Uterus (tissue), 4 donors: ENCODE measurements at places on chromosomes 6 and 20.

GRCh38 chr20:11891776-11892545, 25.7 kb upstream of the BTBD3 start:
- peak; percentile 43 for DNase-seq

GRCh38 chr6:21151119-21151518, 442.4 kb upstream of the SOX4 start:
- no peak for DNase-seq

DNA sequence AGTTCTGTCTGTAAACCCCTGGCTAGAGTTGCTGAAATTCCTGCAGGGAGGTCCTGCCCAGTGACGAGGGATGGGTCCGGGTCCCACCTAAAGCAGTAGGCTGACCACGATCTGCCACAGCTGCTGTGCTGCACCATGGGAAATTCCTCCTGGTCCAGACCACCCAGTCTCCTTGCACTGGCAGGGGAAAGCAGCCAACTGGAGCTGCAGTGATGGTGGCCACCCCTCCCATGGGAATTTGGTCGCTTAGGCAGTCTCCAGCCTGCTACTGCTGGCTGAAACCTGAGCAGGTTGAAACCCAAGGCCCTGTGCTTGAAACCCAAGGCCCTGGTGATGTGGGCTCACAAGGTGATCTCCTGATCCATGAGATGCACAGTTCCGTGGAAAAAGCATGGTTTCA, 23.9 kb upstream of the MOXD1 start:
- no peak for DNase-seq

GRCh38 chr6:11200356-11200755, 32.1 kb downstream of the NEDD9 start:
- no peak for DNase-seq

DNA sequence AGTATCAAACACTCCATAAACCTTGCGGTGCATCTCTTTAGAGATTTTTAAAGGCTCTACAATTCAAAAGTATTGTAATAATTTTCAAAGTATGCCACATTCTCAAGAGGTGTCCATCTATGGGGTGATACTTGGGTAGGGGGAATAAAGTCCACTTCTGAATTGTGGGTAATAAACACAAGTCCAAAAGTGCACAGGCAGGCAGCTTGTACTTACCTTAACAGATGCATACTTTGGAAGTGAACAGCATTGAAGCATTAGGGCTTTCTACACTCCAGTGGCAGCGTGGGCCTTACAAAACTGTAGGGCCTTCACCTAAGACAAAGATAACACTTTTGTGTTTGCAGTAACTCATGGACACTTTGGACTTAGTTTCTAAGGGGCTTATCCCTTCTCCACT, 58.6 kb downstream of the AIG1 start:
- no peak for DNase-seq

- DNase-seq: no peak
Observed at GRCh38 chr6:28371280-28371679, 21.5 kb downstream of the ZKSCAN3 start.

DNA sequence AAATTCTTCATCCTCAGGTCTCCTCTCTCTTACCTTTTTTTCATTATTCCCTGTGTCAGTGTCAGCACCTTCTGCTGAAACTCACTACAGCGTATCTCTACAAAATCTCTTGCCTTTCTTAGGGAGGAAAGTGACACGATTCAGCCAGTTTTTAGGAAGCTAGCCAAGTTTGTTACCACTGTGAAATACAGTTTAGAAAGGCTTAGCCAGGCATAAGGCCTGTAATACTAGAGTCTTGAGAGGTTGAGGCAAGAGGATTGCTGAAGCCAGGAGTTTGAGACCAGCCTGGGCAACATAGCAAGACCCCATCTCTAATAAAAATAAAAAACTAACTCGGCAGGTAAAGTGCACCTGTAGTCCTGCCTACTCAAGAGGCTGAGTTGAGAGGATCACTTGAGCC, 16.7 kb downstream of the TAB2 start:
- no peak for DNase-seq

- no peak for DNase-seq
Observed at GRCh38 chr6:39225946-39226437, 3.3 kb downstream of the KCNK5 start.

GRCh38 chr20:57211406-57211805, 55.0 kb downstream of the BMP7 start:
- DNase-seq: no peak

DNA sequence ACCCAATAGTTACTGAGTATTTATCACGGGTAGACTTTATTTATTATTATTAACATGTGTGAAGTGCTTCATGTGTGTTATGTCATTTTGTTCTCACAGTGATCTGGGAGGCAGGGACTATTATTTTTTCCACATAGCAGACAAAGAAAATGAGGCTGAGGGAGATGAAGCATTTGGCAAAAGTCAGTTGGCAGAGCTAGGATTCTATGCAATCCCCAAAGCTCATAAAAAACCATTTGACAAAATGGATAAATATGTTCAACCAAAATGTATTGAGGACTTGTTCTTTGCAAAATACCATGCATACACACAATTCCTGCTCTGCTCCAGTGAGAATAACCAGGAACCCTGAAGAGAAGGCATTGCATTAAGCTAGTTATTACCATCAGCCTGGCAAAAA, 184.4 kb downstream of the HS3ST5 start:
- no peak for DNase-seq

- no peak for DNase-seq
Observed at GRCh38 chr6:149223904-149224351, 93.6 kb upstream of the TAB2 start.

DNA sequence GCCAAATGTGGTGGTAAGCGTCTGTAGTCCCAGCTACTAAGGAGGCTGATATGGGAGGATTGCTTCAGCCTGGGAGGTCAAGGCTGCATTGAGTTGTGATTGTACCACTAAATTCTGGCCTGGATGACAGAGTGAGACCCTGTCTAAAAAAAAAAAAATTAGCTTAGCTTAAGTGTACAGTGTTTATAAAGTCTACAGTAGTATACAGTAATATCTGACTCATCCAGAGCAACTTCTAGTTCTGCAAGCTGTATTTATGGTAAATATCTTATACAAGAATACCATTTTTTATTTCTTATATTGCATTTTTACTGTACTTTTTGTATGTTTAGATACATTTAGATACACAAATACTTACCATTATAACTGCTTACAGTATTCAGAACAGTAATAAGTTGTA, 58.1 kb downstream of the UQCC1 start:
- DNase-seq: no peak

- peak; percentile 44 for DNase-seq
Observed at GRCh38 chr20:3716195-3716834, 3.9 kb upstream of the SIGLEC1 start.

DNA sequence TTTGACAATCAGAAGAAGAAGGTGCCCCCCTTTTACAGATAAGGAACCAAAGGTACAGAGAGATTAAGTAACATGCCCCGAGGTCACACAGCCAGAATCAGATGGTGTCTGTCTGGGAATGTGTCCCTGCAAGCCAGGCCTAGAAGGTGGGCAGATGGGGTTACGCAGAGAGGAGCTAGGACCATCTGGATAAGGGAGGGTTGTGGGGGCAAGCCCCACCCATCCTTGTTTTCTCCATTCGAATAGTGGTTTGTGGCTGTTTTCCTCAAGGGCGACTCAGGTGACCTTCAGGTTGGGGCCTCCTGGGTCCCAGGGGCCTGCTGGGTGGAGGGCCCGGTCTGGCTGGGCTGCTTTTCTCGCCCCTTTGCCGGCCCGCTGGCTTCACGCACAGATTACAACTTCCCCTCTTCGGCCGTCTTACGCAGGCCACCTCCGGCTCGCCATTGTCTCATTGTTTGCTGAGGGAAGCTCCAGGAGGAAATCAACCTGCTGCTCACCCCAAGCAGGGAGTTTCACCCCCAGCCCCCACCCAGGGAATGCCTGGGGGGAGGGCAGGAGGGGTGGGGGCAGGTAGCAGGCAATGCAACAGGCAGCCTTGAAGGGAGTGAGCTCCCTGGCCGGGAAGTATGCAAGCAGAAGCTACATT, 30.8 kb upstream of the CSNK2A1 start:
- no peak for DNase-seq

- DNase-seq: no peak
Observed at GRCh38 chr20:5118220-5119142, 1.3 kb downstream of the PCNA start.

- no peak for DNase-seq
Observed at GRCh38 chr6:109662192-109662591, 28.8 kb downstream of the AK9 start.

- no peak for DNase-seq
Observed at GRCh38 chr6:138540468-138540867, 41.2 kb upstream of the NHSL1 start.

DNA sequence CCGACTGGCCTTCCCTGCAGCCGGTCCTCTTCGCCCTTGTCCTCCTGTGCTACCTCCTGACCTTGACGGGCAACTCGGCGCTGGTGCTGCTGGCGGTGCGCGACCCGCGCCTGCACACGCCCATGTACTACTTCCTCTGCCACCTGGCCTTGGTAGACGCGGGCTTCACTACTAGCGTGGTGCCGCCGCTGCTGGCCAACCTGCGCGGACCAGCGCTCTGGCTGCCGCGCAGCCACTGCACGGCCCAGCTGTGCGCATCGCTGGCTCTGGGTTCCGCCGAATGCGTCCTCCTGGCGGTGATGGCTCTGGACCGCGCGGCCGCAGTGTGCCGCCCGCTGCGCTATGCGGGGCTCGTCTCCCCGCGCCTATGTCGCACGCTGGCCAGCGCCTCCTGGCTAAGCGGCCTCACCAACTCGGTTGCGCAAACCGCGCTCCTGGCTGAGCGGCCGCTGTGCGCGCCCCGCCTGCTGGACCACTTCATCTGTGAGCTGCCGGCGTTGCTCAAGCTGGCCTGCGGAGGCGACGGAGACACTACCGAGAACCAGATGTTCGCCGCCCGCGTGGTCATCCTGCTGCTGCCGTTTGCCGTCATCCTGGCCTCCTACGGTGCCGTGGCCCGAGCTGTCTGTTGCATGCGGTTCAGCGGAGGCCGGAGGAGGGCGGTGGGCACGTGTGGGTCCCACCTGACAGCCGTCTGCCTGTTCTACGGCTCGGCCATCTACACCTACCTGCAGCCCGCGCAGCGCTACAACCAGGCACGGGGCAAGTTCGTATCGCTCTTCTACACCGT, 6.1 kb downstream of the UBD start:
- DNase-seq: peak; percentile 72

- DNase-seq: no peak
Observed at GRCh38 chr6:71279321-71279720, 9.3 kb upstream of the OGFRL1 start.

DNA sequence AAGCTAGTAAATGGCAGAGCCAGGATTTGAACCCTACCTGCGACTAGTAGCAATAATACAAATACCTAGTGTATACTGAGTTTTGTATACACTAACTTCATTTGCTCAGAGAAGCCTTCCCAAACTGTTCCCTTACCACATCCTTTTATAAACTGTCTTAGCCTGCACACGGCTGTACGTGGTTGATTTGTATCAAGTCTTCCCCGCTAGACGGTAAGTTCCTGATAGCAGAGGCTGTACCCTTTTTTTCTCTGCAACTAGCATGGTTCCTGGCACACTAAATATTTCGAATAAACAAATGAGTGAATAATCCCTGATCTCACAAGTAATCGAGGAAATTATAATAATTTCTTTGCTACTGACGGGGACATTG, 636 bp downstream of the RTF2 start:
- DNase-seq: no peak

- no peak for DNase-seq
Observed at GRCh38 chr6:31272836-31273626, 1.1 kb upstream of the HLA-C start.

DNA sequence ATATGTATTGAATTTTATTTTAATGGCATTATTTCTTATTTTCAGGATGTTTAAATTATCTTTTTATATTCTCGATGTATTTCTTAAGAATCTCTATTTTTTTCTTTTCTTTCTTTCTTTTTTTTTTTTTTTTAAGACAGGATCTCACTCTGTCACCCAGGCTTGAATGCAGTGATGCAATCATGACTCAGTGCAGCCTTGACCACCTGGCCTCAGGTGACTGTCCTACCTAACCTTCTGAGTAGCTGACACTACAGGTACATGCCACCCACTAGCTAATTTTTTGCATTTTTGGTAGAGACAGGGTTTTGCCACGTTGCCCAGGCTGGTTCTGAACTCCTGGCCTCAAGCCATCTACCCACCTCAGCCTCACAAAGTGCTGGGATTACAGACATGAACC, 143.8 kb upstream of the LAMA2 start:
- no peak for DNase-seq

GRCh38 chr6:13427801-13428582, 59.4 kb downstream of the GFOD1 start:
- no peak for DNase-seq

DNA sequence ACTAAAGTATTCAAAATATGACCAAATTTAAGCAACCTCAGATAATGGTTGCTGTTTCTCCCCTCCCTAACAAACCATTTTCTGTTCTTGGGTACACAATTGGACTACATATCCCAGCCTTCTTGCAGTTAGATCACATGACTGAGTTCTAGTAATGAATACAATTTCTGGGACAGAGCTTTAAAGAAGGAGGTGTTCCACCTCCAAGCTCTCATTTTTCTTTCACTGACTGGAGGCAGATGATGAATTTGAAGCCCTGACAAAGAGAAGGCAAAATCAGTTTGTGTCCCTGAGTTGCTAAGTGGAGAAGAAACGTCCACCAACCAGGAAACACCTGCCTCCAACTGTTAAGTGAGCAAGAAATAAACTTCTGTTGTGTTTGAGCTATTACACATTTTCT, 117.2 kb downstream of the LCA5 start:
- no peak for DNase-seq

DNA sequence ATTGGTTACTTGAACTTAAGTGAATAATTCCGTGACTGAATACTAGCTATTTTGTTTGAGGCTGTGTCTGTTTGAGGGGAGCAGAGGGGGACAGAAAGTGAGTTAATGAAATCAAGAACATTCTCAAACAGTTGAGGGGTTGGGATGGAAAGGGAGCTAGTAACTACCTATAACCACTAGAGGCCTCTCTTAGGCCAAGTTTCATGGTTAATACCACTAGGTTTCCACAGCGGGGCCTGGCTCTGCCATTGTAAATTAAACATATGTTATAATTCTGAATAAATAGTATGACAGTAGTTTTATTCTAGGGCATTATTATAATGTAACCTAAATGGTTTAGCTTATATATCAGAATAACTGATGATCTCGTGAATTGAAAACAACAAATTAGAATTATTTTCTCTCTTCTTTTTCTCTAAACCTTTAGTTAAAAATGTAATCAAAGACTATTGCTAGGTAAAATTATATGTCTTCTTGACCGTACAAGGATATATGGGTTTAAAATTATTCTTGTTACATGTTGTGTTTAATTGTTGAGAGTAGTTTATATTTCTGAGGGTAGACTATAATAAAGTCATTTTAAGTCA, 108.1 kb downstream of the BCKDHB start:
- DNase-seq: no peak
